CD4-positive, alpha-beta T cell treated with Interleukin-21 for 1 hour (primary cell): ENCODE measurements at places on chromosomes 4 and X.

GRCh38 chrX:88397551-88397950 is 349.5 kb upstream of the CPXCR1 start:
- DNase-seq = no peak

GRCh38 chrX:154607370-154607769 is 11.7 kb downstream of the CTAG1B start:
- DNase-seq = no peak

GRCh38 chr4:101944649-101945048 is 154.1 kb downstream of the BANK1 start:
- no peak for DNase-seq

DNA sequence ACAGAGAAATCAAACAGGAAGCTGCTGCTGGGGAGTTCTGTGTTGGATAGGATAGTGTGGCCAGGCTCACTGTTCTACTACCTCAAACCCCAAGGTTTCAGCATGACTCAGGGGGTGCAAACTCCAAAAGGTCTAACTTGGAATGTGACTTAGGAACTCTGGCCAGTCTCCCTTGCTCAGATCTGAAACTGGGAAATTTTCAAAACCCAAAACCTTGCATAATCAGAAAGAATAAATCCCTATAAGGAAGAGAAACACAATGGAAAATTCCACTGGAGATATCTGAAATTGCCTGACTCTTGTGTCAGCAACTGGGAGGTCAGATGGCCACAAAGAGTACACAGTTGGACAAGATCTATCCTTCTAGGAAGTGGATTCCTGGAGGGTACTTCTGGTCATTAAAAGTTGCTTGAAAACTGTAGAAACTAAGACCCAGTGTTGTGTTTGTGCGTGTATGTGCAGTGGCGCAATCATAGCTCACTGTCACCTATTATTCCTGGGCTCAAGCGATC is 58.0 kb downstream of the PPEF2 start:
- DNase-seq = no peak

- DNase-seq = peak; percentile 13
These were observed 32.6 kb downstream of the ABHD18 start for GRCh38 chr4:127997534-127998388.

DNA sequence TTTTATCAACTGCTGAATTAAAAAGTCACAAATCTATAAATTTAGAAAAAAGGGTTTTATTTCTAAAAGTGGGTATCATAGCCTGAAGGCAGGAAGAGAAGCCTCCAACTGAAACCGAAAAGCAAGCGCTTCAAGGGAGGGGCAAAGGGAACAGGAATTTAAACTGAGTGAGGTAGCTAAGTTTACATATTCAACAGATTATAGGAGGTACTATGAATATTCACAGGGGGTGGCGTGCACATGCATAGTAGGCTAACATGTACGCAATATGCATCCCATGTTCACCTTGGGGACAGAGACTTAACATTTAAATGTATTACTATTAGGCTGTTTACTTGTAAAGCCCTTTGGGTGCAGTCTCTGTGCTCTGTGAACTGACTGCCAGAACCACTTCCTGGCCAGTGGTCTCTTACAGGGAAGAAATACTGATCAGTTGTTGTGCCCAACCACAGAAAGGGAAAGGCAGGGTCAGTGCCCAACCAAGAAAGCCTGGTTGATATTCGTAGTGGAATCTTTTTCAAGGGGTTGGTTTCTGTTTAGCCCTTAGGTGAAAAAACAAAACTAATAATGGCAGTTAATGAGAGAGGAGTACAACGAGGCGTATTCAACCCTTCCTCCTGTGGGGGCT is 168.7 kb upstream of the GALNTL6 start:
- DNase-seq = no peak

DNA sequence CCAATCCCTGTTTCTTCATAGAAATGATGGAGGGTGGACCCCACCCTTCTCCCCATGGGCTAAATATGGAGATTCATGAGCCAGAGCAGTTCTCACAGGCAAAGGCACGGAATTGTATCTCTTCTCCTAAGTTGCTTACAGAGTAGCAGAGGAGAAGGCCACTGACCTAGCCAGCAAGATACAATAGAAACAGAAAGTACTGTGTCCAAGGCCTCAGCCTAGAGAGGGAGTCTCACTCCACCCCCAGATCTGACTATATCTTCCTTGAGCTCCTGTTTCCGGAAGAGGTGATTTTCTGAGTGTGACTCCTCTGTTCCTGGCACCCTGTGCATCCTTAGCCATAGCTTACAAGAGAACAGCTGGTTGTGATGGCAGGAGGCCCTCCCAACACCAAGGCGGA is at the start of gene FATE1:
TSS of gene FATE1 (plus strand) at position 284 of the 400 bp plus-strand sequence. CDS start at position 369, 85 bp downstream.
- no peak for DNase-seq

- DNase-seq = no peak
These were observed 441 bp upstream of the ARHGAP4 start for GRCh38 chrX:153926552-153926857.

GRCh38 chr4:3303565-3303824 is 10.7 kb downstream of the RGS12 start:
- no peak for DNase-seq

DNA sequence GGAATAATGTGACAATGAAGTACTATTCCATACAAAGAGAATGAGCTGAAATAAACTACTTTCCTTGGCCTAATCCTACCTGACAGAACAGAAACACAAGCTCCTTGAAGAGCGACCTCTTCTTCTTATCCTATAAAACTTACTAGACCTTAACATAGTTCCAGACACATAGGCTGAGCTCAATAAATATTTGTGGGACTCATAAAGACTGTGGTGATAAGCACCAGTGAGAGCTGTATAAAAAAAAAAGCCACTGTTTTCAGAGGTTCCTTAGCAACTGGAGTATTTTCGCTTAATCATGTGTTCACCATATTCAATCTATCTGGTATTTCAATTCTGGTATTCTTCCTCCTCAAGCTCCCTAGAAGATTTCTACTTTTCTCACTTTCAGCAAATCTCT is 1129.6 kb downstream of the STPG2 start:
- DNase-seq = no peak

DNA sequence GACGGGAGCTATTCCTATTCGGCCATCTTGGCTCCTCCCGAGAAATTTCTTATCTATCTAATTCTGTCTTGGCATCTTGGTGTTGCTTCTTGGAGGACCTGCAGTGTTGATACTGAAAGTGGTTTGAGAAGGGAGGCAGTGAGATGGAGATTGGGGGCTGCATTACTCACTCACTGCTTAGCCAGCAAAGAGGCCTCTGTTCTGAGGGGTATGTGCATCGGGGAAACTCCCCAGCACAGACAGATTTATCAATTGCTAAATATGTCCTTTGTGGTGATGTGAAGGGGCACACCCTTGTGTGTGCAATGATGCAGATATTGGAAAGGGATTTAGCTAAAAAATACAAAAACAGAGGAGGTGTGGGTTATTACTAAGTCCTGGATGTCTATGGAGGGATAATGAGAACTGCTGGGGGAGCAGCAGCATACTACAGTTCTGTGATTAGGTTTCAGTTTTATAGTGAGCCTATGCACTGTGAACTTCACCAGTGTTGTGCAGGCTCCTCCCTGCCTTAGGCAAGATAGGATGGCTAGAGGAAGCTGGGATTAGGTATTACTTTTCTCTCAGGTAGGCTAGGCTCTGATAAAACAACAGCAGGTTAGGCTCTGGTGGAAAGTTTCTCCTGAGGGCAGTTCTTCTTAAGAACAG is 279.0 kb downstream of the HS3ST1 start:
- no peak for DNase-seq

GRCh38 chr4:6770581-6771228 is 11.8 kb upstream of the KIAA0232 start:
- no peak for DNase-seq

DNA sequence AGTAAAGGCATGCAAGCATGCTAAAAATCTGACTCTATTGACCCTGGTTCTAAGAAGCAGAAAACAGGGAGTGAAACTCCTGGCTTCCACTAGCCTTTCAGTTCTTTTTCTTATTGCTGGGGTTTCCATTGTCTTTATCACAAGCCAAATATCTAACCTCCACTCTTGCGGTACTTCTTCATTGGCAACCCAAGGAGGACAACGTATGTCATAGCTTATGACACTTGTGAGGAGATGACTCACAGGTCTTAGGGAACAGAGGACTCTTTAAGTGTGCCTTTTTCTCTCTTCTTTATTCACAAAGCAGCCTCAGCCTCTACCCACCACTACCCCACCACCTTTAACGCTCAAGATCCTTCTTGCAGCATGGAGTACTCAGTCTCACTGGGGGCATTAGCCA is 124.2 kb downstream of the GUCY2F start:
- DNase-seq = no peak

GRCh38 chr4:128823025-128823661 is 13.6 kb downstream of the JADE1 start:
- DNase-seq = no peak

DNA sequence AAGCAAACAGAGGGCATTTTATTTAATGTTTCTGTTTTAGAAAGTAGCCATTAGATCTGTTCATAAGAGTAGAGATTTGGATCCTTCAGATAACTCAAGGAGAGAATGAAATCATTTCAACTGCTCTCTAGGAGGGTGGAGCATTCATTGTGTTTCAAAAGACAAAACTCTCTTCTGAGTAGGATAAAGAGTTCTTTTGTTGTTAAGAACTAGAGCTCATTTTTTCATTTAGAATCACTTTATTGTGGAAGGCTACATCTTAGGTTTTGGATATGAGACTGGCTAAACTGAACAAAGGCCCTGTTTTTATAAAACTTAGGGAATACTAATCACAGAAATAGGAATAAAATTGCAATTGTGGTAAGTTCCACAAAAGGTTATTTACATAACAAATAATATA is 193.9 kb upstream of the PCDH10 start:
- no peak for DNase-seq

DNA sequence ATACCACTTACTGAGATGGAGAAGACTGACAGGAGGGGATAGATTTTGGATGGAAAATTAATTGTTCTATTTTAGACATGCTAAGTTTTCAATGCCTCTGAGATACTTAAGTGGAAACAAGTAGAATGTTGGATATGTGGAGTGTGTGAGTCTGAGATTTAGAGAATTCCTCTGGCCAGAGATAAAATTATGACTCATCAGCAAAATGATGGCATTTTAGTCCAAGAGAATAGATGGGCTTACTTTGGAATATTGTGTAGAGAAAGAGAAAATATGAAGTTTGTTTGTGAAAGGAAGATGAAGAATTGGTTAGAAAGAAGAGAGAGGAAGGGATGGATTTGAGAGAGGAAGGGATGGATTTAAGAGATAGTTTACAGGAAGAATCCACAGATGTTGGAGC is 108.6 kb upstream of the PPP1R2C start:
- DNase-seq = no peak

GRCh38 chrX:131729295-131729694 is 185.4 kb downstream of the OR13H1 start:
- DNase-seq = no peak

GRCh38 chrX:153494541-153495361 is at the start of gene BGN:
TSS of gene BGN (plus strand) at chrX:153494980. CDS start at chrX:153504632, 9,652 bp downstream.
- DNase-seq = peak; percentile 8
